ENCODE measurements at places on chromosomes 1 and 21.

- DNase-seq: no peak
Measured at GRCh38 chr1:212442408-212442807, 9.7 kb downstream of the NENF start.

- DNase-seq: no peak
Measured at GRCh38 chr1:36207339-36207738, 16.9 kb upstream of the THRAP3 start.

DNA sequence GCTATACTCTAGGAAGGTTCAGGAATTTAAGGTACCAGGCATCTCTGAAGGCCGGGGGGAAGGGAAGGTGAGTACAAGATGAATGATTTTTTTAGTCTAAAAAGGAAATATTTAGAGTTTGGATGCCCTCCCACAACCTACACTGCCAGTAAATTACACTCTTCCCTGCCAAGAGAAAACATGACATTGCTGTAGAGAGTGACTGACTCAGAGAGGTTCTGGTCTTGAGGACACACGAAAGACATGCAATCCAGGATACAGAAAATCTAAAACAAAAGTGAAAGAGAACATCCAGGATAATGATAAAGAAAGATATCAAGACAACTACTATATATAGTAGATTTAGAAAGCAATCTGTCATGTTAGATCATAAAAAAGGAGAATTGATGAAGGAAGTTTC, 200.5 kb downstream of the TYW3 start:
- DNase-seq: no peak

DNA sequence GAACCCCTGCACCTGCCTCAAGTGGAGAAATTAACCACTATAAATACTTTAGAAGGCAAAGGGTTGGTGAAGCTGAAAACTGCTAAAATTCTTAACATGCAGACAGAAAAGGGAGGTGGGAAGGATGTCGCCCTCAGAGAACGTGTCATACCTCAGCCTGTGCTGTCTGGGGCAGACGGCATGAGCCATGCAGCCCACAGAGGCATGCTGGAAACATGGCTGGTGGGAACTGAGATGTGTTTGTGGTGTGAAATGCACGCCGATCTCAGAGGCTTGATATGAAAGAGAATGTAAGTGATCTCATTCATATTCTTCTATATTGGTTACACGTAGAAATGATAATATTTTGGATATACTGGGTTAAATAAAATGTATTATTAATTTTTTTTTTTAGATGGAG, 16.3 kb downstream of the AGPAT3 start:
- DNase-seq: no peak

- peak; percentile 30 for DNase-seq
Measured at GRCh38 chr1:205091043-205091740, 6.9 kb upstream of the TMEM81 start.

GRCh38 chr1:225772323-225772768, 5.3 kb upstream of the SRP9 start:
- peak; percentile 81 for DNase-seq

DNA sequence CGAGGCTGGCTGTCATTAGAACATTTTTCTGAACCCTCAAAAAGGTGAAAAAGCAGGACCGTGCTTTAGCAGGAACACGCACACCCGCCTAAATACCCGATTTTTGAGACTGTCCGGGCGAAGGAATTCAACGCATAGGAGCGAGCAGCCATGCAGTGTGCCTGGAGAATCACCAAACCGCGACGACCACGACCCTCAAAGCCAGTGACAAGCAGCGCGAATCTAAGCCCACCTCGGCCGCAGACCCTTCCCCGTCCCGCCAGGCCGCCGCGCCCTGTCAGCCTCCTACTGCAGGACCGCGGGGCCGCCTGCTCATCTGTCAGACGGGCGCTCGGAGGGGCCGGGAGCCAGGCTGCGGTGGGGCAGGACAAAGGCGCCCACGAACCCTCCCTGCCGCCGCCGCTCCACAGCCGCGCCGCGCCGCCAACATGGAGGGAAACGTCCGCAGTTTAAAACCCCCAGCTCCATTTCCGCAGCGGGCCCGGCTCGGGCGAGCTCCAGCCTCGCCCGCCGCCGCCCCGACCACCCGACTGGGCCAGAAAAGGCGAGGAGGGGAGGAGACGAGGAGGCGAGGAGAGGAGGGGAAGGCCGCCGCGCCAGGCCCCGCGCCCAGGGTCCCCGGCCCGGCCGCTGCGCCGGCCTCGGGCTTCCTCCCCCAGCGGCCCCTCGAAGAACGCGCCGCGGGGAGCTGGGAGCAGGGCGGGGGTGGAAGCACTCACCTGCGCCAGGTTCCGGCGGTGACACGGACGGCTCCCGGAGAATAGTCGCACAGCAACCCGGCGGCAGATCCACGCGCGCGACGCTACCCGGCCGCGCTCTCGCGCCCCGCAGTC, at the start of gene LBR:
Gene LBR (minus strand): TSS at position 804 of the 833 bp plus-strand sequence. CDS start 3,963 bp downstream, outside the sequence.
- DNase-seq: peak; percentile 89

DNA sequence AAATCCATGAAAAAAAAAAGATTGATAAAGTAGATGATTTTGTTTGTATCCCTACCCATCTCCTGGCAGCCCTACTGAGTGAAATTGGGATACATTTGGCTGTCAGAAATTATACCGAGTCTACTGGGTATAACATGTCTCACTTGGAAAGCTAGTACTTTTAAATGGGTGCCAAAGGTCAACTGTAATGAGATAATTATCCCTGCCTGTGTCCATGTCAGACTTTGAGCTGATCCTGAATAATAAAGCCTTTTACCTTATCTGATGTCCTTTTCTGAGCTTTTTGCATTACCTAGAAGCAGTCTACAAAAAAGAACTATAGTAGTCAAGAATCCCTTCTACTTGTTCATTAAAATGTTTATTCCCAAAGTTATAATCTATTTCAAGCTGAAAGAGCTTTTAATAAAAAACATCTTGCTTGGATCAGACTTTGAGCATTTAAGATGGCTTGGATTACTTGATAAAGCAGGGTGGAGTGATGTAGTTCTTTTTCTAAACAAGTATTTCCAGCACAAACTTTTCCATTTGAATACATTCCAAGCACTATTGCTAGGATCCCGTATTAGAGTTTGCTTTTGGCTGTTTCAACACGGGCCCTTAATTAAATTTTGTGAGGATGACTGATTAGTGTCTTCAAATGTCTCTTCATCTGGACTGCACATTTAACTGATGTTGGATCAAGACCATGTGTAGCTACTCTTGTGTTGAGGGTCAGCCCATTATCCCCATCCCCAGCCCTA, 69.2 kb downstream of the DTL start:
- DNase-seq: no peak

- DNase-seq: no peak
Measured at GRCh38 chr1:183885142-183885735, 80.3 kb downstream of the RGL1 start.

DNA sequence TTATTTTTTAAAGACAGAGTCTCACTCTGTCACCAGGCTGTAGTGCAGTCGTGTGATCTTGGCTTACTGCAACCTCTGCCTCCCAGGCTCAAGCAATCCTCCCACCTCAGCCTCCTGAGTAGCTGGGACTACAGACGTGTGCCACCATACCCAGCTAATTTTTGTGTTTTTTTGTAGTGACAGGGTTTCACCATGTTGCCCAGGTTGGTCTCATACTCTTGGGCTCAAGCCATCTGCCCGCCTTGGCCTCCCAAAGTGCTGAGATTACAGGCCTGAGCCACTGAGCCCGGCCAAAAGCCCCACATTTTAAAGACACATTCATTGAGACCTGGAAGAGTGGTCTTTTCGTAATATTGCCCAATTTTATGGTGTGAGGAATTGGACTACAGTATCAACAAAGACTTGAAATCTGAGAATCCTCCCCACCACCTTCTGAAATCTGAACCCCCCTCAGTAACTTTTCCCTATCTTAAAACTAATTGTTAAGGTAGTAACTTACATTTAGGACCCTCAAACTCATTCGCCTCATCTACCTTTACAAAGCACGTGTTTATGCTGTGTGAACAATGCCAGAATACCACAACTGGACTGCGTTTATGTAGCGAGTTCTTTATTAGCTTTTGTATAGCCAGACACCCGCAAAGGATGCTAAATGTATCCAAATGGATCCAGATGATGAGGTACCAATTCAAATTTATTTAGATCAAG, 2.7 kb downstream of the ERRFI1 start:
- DNase-seq: no peak

- no peak for DNase-seq
Measured at GRCh38 chr1:113519556-113519955, 129.2 kb downstream of the MAGI3 start.

- DNase-seq: no peak
Measured at GRCh38 chr1:62941780-62942179, 157.8 kb downstream of the ATG4C start.

DNA sequence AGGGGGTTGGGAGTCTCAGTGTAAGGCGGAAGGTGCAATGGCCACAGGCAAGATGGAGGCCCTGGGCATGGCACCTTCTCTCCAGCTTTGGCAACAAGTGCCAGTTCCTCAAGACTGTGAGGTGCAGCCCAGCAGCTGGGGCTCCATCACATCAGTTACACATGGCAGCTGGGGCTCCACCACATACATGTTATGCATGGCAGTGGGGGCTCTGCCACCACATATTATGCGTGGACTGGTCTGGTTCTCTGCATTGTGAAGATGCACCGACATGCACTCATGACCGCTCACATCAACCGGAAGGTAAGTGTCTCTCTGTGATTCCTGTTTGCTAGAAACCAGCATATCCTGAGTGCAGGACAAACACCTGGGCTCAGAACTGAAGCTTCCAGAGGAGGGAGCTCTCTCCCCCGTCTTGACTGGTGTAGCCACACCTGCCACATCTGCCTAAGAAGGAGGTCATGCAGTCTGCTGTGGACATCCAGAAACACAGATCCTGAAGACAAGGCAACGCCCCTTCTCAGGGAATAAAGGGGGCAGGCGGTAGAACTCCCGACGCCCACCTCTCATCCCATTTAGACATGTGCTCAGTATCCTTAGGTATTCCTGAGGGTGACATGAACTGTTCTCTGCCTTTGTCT, 104.1 kb upstream of the TMPRSS2 start:
- no peak for DNase-seq

- DNase-seq: no peak
Measured at GRCh38 chr1:205472737-205473441, 17.0 kb upstream of the BLACAT1 start.

GRCh38 chr1:1926346-1926811, 7.3 kb upstream of the TMEM52 start:
- no peak for DNase-seq

DNA sequence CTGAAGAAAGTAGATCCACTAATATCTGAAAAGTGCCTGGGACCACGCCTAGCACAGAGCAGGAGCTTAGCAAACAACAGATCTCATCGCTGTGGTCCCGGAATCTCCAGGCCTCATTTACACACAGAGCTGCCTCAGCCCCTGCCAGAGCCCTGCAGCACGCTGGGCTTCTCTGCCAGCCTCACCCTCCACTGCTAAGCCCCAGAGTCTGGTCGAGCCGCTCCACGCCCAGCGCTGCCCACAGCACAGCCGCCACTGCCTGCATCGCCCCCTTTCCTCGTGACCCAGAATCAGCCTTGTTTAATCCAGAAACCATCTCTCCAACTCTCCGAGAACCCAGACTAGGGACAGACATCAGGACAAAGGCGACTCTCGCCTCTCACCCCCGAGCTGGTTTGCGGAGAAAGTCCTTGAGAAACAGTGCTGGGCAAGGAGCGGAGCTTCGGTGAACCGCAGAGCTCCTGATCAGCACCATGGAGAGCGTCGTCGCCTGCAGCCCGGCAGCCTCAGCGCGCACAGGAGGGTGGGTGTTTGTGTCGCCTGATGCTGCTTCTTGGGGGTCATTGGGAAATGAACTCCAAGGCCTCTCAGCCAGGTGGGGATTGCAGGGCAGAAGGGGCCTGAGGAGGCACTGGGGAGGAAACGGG, 145.1 kb downstream of the NPHP4 start:
- DNase-seq: peak; percentile 49

- peak; percentile 29 for DNase-seq
Measured at GRCh38 chr1:53069663-53070327, 7.8 kb downstream of the PODN start.

- DNase-seq: no peak
Measured at GRCh38 chr21:42806509-42807140, 72.7 kb downstream of the WDR4 start.

GRCh38 chr1:57116871-57117270, 151.1 kb upstream of the C8B start:
- DNase-seq: no peak

GRCh38 chr1:101706366-101706765, 290.4 kb downstream of the OLFM3 start:
- no peak for DNase-seq

- peak; percentile 3 for DNase-seq
Measured at GRCh38 chr21:24514081-24514733, 1093.1 kb downstream of the MRPL39 start.

- DNase-seq: no peak
Measured at GRCh38 chr1:83515578-83516154, 483.3 kb downstream of the TTLL7 start.

DNA sequence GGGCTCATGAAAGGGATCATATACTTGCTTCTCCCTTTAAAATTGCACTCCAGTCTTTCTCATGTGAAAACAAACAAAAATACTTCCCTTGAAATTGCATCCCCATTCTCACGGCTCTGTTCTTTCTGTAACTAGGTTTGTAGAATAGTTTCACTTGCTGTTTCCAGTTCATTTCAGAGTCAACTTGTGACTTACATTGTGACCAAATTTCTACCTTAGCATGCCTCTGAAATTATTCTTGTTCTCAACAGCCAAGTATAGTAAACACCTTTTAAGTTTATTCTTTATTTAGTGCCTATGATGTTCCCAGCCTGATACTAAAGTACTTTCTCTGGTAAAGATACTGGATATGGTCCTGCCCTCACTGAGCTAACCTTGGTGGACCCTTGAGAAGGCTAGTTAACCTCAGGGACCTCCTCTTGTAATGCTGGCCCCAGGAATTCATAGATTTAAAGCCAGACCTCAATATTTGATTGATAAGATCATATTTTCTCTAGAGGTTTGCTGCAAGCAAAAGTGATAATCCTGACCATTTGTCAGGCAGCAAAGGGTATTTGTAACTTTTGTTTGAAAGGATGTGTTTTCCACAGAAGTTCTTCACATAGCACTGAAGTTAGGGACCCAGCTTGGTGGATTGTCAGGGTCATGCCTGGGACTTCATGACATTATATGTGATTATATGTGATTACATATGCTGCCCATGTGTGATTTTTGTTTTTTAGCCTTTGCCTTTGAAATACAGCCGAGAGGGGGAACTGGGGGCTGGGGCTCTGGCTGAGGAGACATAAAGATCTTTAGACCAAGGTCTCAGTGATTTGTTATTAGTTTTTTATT, 29.6 kb downstream of the VANGL2 start:
- no peak for DNase-seq

GRCh38 chr1:9825093-9826074, 1.6 kb upstream of the CLSTN1 start:
- DNase-seq: peak; percentile 79

DNA sequence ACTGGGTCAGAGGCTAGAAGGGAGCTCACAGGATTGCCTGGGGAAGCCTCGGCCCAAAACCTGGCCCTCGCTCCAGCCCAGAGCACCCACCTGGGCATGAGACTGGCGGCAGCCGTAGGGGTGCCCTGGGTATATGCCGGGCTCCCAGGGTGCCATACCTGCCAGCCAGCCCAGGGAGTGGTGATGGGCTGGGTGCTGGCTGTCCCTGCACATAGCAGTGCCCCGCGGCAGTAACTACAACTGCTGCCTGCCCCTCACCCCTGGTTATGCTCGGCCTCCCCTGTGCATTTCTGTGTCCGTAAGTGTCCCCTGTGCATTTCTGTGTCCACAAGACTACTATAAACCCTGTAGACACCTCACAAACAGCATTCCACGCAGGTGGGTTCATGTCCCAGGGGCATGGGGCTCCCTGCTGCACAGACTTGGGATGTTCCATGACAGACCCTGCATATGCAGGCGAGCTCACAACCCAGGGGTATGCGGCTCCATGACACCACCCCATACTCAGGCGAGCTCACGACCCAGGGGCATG, 5.8 kb upstream of the SPATC1L start:
- no peak for DNase-seq

GRCh38 chr1:30317921-30318320, 405.5 kb downstream of the MATN1 start:
- no peak for DNase-seq
